Stimulated activated CD8-positive, alpha-beta memory T cell treated with anti-CD3 and anti-CD28 coated beads, Interleukin-4, amount 100 ng/mL, for 1 hour (primary cell): ENCODE measurements at places on chromosomes 5 and 9.

GRCh38 chr9:128882677-128883603, 1.0 kb downstream of the LRRC8A start:
- DNase-seq, result no peak

GRCh38 chr5:179680014-179680779, 637 bp downstream of the CBY3 start:
- DNase-seq, result no peak

DNA sequence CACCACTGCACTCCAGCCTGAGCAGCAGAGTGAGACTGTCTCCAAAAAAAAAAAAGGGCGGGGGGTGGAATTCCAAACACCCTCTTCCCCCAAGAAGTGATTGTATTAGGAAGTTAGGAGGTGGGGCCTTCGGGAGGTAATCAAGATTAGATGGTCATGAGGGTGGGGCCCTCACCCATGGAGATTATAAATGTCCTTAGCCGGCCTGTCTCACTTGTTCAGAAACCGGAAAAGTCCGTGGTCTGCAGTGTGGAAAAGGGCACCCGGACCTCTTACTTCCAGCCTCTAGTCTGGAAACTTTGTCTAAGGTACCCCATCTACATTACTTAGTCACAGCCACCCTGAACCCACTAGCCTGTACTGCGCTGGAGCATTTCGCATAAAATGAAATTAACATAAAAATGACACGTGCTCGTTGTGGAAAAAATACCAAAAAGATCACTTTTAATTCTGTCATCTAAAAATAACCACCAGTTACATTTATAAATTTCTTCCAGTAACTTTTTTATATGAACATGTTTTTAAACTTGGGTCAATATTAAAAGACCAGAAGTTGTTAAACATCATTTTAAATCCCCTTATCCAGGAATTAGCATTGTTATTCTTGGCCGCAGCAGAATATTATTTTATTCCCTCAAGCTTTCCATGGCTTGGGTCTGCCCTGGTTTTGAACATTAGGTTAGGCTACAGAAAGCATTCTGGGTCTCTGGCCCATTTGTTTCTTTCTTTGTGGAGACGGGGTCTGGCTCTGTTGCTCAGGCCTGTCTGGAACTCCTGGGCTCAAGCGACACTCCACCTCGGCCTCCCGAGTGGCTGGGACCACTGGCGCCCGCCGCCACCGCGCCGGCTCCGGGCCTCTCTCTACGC, 1.2 kb upstream of the CKS2 start:
- no peak for DNase-seq

DNA sequence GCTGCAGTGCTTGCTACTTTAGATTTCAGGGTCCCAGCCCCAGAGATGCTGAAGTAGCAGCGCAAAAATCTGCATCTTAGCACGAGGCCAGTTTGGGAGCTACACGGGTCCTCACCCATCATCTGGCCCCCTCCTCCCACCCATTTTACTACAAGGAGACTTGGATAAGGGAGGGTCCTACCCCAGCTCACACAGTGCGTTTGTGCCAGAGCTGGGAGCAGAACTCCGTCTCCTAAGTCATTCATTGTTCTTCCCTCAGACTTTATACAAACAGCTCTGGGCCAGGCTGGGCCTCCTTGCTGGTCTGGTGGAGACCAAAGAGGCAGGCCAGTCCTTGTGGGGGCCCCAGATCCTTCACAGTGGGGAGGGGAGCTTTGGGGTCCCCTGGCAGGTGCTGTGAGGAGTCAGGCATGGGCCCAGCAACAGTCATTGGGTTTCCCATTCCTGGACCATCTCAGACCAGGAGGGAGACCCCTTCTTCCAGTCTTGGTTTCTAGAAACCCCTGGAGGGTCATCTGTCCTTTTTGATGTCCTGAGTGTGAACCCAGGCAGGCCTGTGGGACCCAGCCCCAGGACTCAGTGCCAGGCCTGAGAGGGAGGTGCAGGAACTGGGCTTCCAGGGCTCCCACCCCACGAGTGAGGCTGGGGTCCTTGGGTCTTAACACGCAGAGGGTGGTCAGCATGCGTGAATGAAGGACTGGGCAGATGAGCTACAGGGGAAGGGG, 2.3 kb upstream of the IL17B start:
- DNase-seq, result no peak

DNA sequence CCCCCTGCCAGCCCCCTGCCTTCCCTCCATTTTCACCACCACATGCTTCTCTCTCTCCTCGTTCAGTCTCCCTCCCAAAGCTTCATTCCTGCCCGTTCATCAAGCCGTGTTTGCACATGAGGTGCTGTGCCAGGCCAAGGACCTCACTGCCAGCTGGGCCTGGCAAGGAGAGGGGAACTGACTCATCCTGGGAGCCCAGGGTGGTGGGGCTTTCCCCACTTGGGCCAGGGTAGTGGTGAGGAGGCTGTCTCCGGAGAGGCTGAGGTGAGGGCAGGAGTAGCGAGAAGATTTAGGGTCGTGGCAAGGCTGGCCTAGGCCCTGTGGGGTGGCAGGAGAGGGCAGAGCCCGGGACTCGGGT, 30.4 kb upstream of the NOTCH1 start:
- no peak for DNase-seq

DNA sequence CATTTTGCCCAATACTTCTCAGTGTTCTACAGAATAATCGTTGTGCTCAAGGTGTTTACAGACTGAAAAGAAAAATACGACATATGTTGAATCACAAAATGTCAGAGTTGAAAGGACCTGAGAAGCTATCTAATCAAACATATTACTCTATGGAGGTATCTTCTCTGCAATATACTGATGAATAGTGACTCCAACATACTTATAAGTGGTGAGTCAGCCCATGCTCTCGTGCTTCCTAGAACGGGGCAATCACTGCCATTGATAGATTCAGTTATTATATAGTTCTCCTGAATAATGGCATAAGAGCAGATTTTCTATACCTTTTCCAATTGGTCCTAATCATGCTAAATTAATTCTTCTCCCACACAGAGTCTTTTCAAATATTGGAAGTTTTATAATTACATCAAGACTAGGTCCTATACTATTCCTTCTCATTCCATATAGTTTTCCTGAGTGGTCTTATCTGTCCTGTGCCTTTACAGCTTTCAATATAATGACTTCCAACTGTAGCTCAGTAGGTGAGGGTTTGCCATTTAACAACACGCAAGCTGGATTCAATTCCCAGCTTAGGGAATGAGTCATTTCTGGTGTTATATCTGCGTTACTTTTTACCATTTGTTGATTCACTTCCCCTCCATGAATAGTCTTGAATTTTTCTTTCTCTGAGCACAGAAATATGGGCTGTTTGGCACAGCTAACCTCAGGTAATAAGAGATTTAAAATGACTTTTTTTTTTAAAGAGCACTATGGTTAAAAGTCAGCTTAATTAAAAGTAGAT, 81.1 kb downstream of the PLK2 start:
- no peak for DNase-seq

GRCh38 chr5:132209131-132209530, 18.5 kb downstream of the P4HA2 start:
- no peak for DNase-seq

GRCh38 chr9:15220658-15221318, 86.2 kb downstream of the TTC39B start:
- no peak for DNase-seq

DNA sequence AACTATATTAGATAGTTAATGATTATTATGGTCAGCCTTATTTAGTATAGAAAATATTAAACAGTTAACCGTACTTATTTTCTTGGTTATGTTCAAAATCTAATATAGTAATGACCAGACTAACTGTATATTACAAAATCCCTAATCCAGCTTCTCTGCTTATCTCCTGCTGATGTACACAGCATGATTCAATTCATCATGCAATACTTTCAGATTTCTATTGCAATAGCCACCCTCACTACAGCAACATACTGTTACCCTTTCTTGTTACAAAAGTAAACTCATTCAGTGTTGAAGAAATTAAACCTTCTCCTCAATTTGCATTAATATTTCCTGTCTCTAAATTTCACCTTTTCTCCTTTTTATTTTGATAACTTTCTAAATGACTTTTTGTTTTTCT, 1375.0 kb upstream of the NUDT12 start:
- DNase-seq, result no peak

DNA sequence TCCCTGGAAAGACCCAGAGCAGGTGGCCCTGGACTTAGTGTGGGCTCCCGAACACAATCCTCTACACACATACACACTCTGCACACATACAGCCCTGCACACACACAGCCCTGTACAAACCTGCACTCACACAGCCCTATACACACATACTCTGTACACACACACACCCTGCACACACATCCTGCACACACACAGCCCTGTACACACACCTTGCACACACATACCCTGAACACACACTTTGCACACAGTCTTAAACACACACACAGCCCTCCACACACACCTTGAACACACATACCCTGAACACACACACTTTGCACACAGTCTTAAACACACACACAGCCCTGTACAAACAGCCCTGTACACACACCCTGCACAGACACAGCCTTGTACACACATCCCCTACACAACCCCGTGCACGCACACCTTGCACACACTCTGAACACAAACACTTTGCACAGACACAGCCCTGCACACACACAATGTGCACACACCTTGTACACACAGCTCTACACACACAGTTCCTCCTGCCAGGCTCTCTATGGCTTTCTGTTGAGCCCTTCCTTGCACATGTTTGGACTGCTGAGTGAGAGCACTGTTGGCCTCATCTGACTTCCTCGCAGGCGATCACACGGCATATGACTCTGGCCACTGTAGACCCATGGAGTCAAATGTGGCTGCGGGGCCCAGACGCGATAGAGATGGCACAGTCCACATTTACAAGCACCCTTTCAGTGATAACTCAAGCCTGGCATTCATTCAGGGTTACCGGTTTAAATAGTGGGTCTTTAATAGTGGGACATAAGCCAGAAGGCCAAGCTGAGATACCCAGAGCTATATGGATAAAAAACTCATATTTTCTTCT, 245.7 kb upstream of the IRX1 start:
- DNase-seq, result no peak

- no peak for DNase-seq
Measured at GRCh38 chr5:67806654-67807438, 408.7 kb upstream of the PIK3R1 start.

- no peak for DNase-seq
Measured at GRCh38 chr9:91146391-91147019, 215.2 kb downstream of the AUH start.

- DNase-seq, result no peak
Measured at GRCh38 chr5:7202846-7203245, 193.1 kb upstream of the ADCY2 start.

DNA sequence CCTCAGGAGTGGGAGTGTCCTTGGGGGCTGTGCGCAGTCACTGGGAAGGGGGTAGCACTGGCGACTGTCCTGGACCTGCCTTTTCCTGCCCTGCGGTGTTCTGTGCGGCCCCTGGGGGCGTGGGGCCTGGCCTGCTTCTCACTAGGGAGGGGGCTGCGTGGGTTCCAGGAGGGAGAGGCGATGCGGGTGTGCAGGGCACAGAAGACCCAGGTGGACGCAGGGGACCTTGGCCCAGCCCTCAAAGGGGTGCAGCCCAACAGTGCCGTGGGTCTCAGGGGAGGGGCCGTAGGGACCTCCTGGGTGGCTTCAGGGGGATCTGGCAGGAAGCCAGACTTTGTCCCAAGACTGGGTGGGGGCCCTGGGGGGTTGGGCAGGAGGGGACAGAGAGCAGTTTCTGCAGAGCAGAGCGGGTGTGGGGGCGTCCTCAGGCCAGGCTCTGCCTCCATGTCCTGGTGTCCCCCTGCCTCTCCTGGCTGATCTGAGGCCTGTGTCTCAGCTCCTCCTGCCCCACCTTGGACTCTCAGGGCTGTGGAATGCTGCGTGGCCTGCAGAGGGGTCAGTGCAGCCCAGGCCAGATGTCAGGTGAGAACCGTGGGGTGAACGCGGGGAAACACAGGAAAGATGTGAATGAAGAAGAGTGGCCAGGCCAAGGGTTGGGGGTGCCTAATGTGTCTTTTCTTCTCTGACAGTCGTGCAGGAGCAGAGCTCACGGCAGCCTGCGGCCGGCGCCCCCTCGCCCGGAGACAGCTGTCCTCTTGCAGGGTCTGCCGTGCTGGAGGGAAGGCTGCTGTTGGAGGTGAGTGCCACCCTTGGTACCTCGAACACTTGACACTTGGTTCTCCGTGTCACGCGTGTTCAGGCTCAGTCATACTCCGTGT, 54.6 kb downstream of the AHRR start:
- no peak for DNase-seq

- DNase-seq, result no peak
Measured at GRCh38 chr5:175713930-175714329, 56.1 kb downstream of the HRH2 start.

- DNase-seq, result no peak
Measured at GRCh38 chr9:86470326-86470725, 116.1 kb upstream of the TUT7 start.

DNA sequence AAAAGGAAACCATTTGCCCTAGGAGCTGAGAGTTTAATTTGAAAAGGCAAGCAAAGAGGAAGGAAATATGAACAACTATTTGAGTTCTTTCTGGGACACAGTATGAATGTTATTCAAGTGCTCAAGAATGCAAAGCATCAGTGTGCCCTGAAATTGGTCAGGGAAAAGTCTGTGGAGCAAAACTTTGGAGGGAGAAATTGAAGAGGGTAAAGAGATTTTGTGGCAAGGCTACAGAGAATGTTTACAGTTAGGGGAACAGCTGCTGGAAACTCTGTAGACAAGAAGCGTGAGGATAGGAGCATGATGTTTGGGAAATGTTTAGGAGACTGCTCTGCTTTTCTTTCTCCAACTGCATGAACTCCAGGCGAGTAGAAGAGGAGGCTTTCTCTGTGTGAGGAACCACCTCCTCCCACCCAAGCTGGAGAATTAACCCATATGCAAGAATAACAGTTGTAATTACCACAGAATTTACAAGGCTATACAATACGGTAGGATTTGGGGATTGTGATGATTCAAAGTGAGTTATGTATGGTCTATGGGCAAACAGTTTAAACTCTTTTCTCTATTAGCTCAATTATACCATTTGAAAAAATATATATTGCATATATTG, 75.4 kb upstream of the IL7R start:
- DNase-seq, result no peak

- peak; percentile 21 for DNase-seq
Measured at GRCh38 chr5:151740336-151740942, 18.0 kb downstream of the ATOX1 start.

DNA sequence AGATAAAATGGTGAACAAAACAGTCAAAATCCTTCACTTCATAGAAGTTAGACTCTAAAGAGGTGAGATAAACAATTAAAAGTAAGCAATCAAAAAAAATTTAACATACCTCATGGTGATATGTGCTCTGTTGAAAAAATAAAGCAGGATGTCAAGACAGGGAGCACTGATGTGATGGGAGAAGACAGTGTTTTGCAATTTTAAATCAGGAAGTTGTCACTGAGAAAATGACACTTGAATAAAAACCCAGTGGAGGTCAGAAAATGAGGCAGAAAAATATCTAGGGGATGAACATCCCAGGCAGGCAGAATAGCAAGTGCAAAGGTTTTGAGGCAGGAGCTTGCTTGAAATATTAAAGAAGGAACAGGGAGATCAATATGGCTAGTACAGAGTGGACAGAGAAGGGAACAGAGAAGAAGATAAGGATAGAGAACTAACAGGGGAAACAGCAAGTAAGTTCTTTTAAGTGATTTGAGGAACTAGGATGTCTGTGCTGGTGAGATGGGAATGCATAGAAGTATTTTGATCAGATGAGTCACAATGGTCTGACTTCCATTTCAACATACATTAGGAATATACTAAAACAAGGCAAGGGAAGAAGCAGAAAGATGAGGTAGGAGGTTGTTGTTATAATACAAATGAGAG, 130.4 kb downstream of the CHSY3 start:
- DNase-seq, result no peak

GRCh38 chr5:123659495-123659894, 147.5 kb downstream of the CSNK1G3 start:
- DNase-seq, result no peak

- no peak for DNase-seq
Measured at GRCh38 chr9:4985386-4986266, 554 bp downstream of the JAK2 start.
